Aorta (tissue), 5 donors: ENCODE measurements at places on chromosomes 1 and 21. TPM values are rescaled to one million over a fixed set of nuclear protein-coding genes. Genes with fewer than 3 reads are reported as not detected.
A peak's percentile ranks its signal among the peaks of the same experiment; 100 is the strongest.

CYP4A11 gene
- 0.15 TPM for total RNA-seq

GFI1 gene
- 1.9 TPM for total RNA-seq

OR2L2 gene
- 0.51 TPM for total RNA-seq

S1PR1 gene
- 51.3 TPM for total RNA-seq

AVPR1B gene
- not detected for total RNA-seq

DNA sequence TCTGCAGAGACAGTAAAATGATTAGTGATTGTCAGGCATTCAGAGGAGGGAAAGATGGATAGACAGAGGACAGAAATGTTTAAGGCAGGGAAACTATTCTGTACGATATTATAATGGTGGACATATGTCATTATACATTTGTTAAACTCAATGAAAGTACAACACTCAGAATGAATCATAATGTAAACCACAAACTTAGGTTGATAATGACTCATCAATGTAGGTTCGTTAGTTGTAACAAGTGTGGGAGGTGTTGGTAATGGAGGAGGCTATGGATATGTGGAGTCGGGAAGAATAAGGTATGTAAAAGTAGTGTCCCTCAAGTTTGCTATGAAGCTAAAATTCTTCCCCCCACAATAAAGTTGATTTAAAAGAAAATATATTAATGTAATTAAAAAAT, 455.0 kb downstream of the BRINP3 start:
- no peak overlapping the region for H3K4me3 ChIP-seq
- no peaks in the 10 kb centered on the region for H3K27me3 ChIP-seq
- H3K27ac ChIP-seq = no peak overlapping the region
- no peak for DNase-seq
- H3K4me1 ChIP-seq = no peaks in the 10 kb centered on the region

DNA sequence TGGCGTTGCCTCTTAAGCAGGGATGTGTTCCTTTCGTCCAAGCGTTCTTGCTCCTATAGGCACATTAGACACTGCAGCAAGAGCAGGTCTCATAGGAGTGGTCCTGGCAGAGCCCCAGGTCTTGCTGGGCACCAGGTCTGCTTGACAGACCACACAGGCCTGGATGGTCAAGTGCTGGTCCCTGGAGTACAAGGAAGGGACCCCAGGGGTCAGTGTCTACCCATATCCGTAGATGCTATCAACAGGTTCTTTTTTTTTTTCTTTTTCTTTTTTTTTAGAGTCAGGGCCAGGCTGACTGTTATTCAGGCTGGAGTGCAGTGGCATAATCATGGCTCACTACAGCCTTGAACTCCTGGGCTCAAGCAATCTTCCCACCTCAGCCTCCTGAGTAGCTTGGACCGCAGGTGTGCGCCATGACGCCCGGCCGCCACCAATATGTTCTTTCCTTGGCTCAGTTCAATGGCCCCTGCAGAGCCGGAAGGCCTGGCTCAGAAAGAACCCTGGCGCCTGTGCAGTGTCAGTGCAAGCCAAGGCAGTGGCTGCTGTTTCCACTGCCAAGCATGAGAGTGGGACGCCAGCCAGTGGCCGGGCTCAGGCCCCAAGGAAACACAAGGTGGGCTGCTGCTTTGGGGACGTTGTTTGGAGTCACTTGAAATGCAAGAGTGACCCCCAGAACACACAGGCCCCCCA, 10.0 kb upstream of the TNFRSF8 start:
- H3K4me3 ChIP-seq = no peak overlapping the region
- peak; percentile 66 for DNase-seq
- no peak overlapping the region for H3K27ac ChIP-seq
- no peaks in the 10 kb centered on the region for H3K4me1 ChIP-seq
- no peaks in the 10 kb centered on the region for H3K36me3 ChIP-seq
- H3K27me3 ChIP-seq = no peaks in the 10 kb centered on the region

- H3K36me3 ChIP-seq = no peaks in the 10 kb centered on the region
- H3K27ac ChIP-seq = no peak overlapping the region
- no peak overlapping the region for H3K4me3 ChIP-seq
- no peaks in the 10 kb centered on the region for H3K27me3 ChIP-seq
- DNase-seq = no peak
- no peaks in the 10 kb centered on the region for H3K4me1 ChIP-seq
Observed at GRCh38 chr1:51898090-51898734, 19.7 kb upstream of the NRDC start.

- H3K27ac ChIP-seq = no peak overlapping the region
- no peaks in the 10 kb centered on the region for H3K36me3 ChIP-seq
- no peaks in the 10 kb centered on the region for H3K4me1 ChIP-seq
- H3K27me3 ChIP-seq = no peaks in the 10 kb centered on the region
- H3K4me3 ChIP-seq = no peak overlapping the region
Observed at GRCh38 chr1:56331892-56332567, 247.3 kb downstream of the PLPP3 start.

DNA sequence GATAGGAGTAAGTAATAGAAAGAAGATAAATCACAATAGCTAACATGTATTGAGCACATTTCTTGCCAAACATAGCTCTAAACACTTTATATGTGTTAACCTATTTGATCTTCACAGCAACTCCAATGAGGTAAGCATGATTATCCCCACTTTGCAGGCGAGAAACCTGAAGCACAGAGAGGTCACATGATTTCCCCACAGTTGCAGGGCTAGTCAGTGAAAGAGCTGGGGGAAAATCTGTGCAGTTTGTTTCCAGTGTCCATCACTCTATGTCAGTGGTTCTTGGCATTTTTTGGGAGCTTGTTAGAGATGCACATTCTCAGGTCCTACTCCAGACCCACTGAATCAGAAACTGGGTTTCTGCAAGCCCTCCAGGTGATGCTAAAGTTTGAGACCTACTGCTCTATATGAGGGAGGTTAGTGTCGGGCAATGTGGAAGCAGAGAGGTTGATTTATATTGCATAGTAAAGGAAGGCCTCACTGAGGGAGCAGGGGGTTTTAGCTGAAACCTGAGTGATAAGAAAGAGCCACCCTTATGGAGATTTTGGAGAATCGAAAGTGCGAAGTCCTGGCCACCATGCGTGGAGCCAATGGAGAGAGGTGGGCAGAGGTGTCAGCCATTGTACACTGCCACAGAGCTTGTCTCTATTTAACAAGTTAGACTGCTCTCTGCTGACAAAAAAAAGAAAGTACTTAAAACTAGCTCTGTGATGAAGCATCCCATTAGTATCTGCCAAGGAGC, 20.9 kb downstream of the MCOLN3 start:
- H3K4me3 ChIP-seq = no peak overlapping the region
- no peaks in the 10 kb centered on the region for H3K4me1 ChIP-seq
- H3K36me3 ChIP-seq = no peaks in the 10 kb centered on the region

- H3K27me3 ChIP-seq = no peaks in the 10 kb centered on the region
- H3K27ac ChIP-seq = no peak overlapping the region
- H3K4me3 ChIP-seq = no peak overlapping the region
- H3K36me3 ChIP-seq = no peaks in the 10 kb centered on the region
- H3K4me1 ChIP-seq = no peaks in the 10 kb centered on the region
Observed at GRCh38 chr1:36400825-36401601, 3.3 kb upstream of the LSM10 start.

- no peaks in the 10 kb centered on the region for H3K27me3 ChIP-seq
- no peaks in the 10 kb centered on the region for H3K36me3 ChIP-seq
- H3K27ac ChIP-seq = no peak overlapping the region
- no peaks in the 10 kb centered on the region for H3K4me1 ChIP-seq
- H3K4me3 ChIP-seq = no peak overlapping the region
- no peak for DNase-seq
Observed at GRCh38 chr1:16172964-16173446, 17.1 kb upstream of the EPHA2 start.

DNA sequence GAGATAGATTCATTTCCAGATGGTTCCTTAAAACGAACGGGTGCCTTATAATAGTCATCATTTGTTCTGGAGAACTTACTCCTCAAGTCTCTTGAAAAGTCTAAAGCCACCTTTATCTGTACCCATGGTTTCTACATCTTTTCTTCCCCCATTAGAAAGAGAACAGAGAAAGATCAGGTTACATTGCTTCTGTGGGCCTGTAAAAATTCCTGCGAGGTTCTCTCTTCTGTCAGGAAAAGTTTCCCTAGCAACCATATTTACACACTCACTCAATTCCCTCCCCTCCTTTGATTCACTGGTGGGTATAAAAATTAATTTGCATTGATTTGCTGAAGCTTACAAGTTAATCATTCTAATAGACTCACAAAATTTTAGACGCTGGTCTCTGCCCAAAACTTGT, 6.7 kb downstream of the PHC2 start:
- H3K27ac ChIP-seq = no peak overlapping the region
- H3K4me3 ChIP-seq = no peak overlapping the region
- no peaks in the 10 kb centered on the region for H3K4me1 ChIP-seq
- H3K27me3 ChIP-seq = no peaks in the 10 kb centered on the region
- no peak for DNase-seq
- H3K36me3 ChIP-seq = peaks cover 2% of the 10 kb centered on the region

DNA sequence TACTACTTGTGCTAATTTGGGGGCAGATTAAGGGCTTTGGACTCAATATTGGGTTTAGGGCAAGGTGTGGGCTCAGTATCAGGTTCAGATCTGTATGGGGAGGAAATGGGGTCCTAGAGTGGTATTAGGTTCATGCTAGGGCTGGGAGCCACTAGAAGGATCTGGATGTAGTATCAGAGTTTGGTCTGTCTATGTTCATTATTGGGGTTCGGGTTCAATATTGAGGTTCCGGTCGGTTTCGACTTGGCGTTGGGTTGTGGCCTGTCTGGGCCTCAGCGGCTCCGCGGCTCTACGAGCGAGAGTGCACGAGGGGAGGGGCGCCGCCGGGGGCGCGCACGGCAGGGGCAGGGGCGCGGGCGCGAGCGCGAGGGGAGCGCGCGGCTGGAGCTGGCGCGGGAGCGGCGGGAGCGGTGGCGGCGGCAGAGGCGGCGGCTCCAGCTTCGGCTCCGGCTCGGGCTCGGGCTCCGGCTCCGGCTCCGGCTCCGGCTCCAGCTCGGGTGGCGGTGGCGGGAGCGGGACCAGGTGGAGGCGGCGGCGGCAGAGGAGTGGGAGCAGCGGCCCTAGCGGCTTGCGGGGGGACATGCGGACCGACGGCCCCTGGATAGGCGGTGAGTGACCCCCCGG, at the start of gene PTPRF:
Gene PTPRF, plus strand, starts transcription at position 401 of the 624 bp plus-strand sequence. CDS start 14,193 bp downstream, outside the sequence.
- H3K36me3 ChIP-seq = no peaks in the 10 kb centered on the region
- no peak within 1 kb of the TSS for H3K27ac ChIP-seq
- peak; percentile 61 for DNase-seq
- no peaks in the 10 kb centered on the region for H3K4me1 ChIP-seq
- H3K4me3 ChIP-seq = peak within 1 kb of the TSS; percentile 85
